Midbrain (tissue), 1 donor: ENCODE measurements at places on chromosomes 3 and 15.

- peak; percentile 60 for DNase-seq
These were observed 20.0 kb downstream of the IDH2 start for GRCh38 chr15:90082140-90082715.

- DNase-seq, result no peak
These were observed 163.3 kb downstream of the FEZF2 start for GRCh38 chr3:62210011-62210410.

- no peak for DNase-seq
These were observed 84.5 kb upstream of the HERC1 start for GRCh38 chr15:63918317-63918672.

DNA sequence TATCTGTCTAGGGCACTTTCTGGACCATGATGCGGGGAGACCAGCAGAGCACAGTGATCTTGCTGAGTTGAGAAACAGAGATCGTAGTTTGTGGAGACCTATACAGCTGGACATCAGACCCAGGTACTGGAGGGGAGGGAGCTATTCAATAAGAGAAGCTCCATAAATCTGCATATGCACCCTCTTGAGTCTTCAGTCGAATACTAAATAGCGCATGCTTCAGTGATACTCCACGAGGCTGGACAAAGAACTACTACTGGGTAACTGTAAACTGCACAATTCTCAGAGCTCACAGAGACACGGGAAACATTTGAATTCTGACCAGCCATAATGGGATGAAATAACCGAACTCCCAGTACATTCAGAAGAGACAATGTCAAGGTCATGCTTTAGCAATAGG, 49.7 kb downstream of the MINAR1 start:
- DNase-seq, result no peak

DNA sequence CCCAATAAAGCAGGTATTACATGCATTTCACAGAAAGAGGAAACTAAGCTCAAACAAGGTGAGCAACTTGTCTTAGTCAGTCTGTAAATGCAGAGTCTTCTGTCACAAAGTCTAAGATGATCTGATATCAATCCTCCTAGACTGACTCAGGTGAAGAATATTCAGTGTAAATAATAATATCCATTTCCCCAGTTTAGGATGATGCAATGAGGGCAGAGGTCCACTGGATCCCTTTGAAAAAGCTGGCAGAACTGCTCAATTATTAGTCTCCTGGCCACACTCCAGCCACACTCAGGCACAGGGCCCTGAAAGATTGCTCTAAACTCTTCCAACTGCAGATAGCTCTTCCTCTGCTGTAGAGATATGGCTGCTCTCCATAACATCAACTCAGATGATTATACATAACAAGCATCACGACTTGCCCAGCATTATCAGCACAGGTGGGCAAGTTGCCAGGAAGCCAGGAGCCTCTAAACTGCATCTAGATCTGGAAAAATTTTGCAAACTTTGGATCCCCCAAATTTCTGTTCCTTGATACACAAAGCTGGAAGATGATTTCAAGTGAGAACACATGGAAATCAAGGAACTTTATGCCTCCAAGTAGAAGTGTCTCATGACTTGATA, 129.8 kb upstream of the CPNE4 start:
- no peak for DNase-seq

DNA sequence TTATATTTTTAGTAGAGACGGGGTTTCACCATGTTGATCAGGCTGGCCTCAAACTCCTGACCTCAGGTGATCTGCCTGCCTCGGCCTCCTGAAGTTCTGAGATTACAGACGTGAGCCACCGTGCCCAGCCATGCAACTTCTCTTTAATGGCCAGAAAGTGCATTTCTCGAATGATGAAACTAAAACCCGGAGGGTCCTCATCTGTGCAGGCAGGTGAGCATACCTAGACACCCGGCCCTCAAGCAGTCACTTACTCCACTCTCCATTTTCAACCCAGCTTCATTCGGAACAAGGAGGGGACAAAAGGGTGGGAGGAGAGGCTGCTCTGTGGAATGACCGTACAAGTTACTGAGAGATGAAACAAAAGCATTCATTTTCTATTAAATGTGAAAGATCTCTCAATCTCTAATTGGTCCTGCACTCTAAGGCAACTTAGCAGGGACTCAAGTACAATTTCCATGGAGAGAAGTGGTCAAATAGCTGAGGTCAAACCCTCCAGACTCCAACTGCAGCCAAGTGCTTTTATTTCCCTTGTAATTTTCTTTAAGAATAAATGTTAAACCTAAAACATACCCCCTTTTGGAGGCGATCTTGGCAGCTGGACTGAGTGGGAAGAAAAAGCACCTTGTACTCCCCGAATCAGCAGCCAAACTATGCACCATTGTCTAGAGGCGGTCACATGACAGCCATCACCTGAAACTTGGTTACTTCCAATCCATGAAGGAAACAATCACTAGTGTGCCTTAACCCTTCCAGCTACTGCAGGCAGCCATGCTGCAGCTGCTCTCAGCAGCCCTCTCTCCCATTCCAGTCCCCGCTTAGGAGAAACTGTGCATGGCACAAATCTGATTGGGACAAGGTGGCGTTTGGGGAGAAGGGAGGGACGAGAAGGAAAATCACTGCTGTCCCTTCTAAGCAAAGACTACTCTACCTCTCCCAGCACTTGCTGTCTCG, 62.2 kb downstream of the VGLL4 start:
- DNase-seq, result peak; percentile 68

- no peak for DNase-seq
These were observed 246.9 kb downstream of the PYDC2 start for GRCh38 chr3:191707817-191708216.

DNA sequence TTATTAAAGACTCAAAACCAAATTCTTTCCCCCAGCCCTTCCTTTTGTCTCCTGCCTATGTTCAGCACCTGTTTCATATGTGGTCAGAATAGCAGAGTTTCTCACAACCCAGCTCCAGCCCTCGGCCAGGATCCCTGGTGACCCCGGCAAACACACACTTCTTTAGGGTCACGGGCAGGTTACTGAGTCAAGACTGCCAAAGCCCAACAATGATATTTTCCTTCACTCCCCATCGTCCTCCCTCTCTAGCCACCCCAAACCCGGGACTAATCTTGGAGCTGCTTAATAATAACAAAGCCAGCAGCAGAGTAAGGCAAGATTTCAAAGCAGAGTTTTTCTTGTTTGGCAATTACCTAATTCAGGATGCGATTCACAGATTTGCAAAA, 25.5 kb downstream of the RARB start:
- no peak for DNase-seq

- no peak for DNase-seq
These were observed 98.3 kb upstream of the SELENOK start for GRCh38 chr3:53989946-53990345.

- no peak for DNase-seq
These were observed 95.1 kb upstream of the UMPS start for GRCh38 chr3:124635169-124635539.

DNA sequence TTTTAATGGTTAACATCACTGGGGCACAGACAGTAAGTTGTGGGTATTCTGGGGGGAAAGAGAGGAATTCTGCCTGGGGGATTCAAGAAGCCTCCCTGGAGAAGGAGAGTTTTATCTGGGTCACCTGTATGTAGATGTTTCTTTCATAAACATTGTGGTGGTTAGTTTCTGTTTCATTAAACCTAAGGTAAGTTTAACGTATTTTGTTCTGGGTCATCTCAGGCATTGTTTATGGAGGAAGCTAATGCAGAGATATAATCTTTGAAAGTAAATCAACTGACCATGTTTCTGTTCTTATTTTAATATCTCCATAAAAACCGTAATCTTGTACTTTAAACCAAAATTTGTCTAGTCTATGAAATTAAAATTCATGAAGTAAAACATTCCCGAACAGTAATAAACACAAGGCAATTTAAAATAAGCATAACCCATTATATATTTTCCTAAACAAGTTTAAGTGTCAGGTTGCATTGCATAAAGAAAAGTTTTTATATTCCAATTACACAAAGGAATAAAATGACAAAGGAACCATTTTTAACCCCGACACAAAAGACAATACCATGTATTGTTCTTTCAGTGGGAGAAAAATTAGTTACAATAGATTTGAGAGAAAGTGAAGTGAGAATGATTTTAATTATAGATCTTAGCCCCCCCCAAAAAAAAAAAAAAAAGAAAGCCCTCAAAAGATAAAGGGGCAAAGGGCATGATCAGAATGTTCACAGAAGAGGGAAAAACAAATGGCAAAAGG, 274.6 kb upstream of the TBL1XR1 start:
- no peak for DNase-seq

- no peak for DNase-seq
These were observed 88.4 kb upstream of the PLSCR4 start for GRCh38 chr3:146339349-146339748.

GRCh38 chr3:46848271-46849044, 14.8 kb downstream of the MYL3 start:
- DNase-seq, result no peak

GRCh38 chr3:71066356-71066755, 517.2 kb downstream of the FOXP1 start:
- no peak for DNase-seq

GRCh38 chr3:112606098-112606497, 34.8 kb downstream of the CCDC80 start:
- no peak for DNase-seq

GRCh38 chr15:57751177-57751800, 44.8 kb downstream of the POLR2M start:
- peak; percentile 64 for DNase-seq

DNA sequence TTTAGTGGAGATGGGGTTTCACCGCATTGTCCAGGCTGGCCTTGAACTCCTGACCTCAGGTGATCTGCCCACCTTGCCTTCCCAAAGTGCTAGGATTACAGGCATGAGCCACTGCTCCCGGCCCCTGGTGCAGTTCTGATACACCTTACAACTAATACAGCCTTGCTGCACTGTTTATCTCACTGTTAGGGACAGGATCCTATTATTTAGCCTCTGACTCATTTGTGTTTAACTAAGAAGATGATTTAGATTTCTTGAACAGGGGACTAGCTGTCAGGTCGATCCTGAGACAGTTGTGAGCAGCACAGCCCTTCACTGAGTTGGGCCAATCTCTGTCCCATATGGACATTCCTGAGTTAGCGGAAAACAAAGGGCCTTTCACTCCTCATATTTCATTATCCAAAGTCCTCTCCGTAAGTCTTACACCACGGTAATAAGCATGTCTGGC, 19.2 kb downstream of the GYG1 start:
- no peak for DNase-seq

DNA sequence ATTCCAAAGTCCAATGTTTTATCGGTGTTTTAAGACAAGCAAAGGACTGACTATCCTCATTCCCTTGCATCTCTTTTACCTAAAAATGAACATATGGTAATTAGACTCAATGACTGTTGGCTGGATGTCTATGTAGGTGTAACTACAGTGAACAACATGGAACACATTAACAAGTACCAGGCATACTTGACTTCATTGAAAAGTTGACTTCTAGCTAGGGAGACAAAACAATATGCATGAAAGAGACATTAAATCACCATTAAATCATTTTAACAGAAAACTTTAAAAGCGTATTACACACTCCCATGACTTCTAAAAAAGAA, 34.3 kb upstream of the ANPEP start:
- no peak for DNase-seq

- no peak for DNase-seq
These were observed 52.0 kb downstream of the SMAD3 start for GRCh38 chr15:67117370-67117769.

- no peak for DNase-seq
These were observed 3.1 kb downstream of the OXSR1 start for GRCh38 chr3:38168151-38169026.

DNA sequence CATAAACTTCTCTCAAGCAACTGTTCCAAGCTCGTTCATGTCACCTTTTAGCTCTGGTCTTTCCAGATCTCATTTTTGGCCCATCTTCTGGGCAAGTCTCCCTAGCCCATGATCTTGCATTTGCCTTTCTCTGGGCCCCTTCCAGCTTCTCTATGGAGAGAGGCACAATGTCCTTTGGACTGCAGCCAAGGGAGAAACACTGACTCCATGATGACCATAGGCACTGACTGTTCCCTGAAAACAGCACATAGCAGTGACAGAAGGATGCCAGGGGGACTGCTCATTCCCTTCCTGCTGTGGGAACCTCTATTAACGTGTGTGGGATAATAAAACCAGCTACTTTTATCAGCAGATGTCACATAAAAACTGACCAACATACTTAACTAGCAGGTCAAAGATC, 60.3 kb downstream of the STRIT1 start:
- DNase-seq, result peak; percentile 11

DNA sequence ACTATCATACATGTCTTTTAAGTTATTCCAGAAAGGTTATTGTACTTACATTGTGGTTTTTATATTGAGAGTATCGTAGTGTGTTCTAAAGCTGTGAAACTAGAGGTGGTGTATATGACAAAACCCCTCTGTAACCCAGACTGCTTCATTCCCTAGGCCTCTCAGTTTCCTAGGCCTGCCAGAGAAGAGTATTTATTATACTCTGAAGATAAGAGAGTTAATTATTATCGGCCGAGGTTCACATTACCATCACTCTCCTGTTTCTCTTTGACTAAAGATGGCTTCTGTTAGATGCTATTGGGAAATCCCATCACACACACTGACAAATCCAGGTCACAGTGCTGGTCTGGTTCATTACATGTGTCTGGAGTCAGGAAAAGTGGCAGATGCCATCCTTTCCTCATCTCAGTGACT, 20.5 kb downstream of the EXOSC7 start:
- no peak for DNase-seq

DNA sequence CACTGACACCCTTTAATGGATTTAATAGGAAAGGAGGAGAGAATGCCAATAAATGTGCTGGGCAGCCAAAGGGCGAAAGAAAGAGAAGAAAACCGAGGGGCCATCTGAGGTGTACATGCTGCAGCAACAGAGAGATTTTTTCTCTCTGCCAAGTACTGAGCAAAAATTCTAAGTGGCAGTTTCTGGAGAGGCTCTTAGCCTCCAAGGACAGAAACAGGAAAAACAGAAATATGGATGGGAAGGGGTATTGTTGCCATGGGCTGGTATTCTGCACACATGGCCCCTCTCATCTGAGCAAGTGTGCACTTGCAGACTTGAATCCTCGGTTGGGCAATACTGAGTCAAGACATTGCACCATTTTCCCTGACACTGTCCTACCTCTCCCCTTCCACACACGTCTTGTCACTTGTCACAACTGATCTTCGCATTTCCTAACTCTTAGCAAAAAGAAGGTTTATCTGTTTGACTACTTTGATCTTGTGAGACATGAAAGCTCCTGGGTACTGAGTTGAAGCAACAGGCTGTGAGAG, 73.9 kb downstream of the PRICKLE2 start:
- DNase-seq, result no peak

- DNase-seq, result no peak
These were observed 484.3 kb downstream of the UNC13C start for GRCh38 chr15:54462511-54462913.
